ENCODE measurements at places on chromosomes 7 and 10. TPM values are rescaled to one million over a fixed set of nuclear protein-coding genes. Genes with fewer than 3 reads are reported as not detected.

The ASB13 gene
- total RNA-seq, result 21.6 TPM

DNA sequence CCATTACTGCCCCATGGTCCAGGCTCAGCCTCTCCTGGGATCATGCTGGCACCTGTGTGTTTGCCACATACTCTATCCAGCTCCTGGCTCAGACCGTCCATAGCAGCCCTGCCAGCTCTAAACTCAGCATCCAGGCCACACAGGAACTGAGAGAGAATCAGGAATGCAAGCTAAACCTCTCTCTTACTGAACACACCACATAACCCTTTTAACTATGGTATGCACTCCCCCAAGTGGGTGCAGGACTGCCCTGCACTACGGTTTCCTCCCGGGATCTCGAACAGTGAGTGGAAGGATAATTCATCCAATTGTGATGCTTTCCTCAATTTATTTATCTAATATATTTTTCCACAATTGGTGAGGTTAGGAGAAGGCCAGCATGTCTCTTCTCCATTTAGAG lies 17.1 kb upstream of the ZNF800 start:
- no peaks in the 10 kb centered on the region for H3K4me1 ChIP-seq
- peaks cover 50% of the 10 kb centered on the region for H3K27me3 ChIP-seq
- H3K27ac ChIP-seq, result no peak overlapping the region
- no peaks in the 10 kb centered on the region for H3K36me3 ChIP-seq

GRCh38 chr10:113557424-113557862 lies 4.6 kb downstream of the HABP2 start:
- H3K27ac ChIP-seq, result no peak overlapping the region
- no peak for DNase-seq

GRCh38 chr7:134948736-134949135 lies 37.6 kb upstream of the AGBL3 start:
- H3K27ac ChIP-seq, result no peak overlapping the region
- no peaks in the 10 kb centered on the region for H3K36me3 ChIP-seq
- DNase-seq, result no peak
- no peak overlapping the region for H3K4me3 ChIP-seq
- no peaks in the 10 kb centered on the region for H3K27me3 ChIP-seq

The NFE2L3 gene
- 108 TPM for total RNA-seq

The SPDYE2 gene
- total RNA-seq, result not detected

DNA sequence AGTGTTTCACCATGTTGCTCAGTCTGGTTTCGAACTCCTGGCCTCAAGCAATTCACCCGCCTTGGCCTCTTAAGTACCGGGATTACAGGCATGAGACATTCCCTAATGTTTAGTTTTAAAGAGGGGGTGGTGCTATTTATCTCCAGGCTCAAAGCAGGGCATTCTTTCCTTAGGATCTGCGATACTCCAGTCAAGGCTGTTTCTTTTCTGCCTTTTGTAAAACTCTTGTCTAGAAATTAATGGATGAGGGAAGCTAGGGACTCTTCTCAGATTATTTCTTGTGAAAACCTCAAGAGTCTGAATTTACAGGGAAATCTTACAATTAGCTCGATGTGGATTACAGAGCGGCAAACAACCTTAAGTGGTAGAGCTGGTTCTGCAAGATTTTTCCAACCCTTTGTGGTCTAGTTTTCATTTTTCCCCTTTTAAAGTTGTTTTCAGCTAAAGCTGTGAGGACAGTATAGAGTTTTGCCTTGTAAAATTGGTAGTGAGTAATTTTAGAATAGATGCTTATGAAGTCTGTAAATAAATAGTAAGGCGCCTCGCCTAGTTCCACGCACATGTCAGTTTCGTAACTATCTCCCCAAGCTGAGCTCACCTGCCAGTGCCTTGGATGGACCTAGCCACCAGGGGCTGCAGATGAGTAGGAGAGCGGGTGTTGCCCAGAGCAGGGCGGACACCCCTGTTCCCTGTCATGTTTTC lies 53.1 kb downstream of the CUX1 start:
- no peaks in the 10 kb centered on the region for H3K27me3 ChIP-seq
- peak overlapping the region; percentile 81 for H3K27ac ChIP-seq
- H3K36me3 ChIP-seq, result peaks cover 14% of the 10 kb centered on the region
- H3K4me1 ChIP-seq, result peaks cover 36% of the 10 kb centered on the region
- peak; percentile 60 for DNase-seq

DNA sequence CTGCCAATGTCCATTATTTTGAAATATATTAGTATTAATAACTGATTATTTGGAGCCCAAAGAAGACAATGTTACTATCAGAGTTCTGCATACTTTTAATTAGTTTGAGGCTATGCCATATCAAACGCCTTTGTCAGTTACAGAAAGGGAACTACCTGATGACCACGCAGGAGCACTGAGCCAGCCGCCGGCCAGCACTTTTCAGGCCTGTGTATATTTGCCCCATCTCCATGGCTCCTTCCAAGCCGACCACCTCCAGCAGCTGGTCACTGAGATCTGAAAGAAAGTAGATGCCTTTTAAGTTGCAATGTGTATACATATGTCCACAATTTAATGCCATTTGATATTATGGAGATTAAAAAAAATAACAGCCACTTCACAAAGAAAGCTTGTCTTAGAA lies 188.4 kb upstream of the ETV1 start:
- no peak overlapping the region for H3K4me3 ChIP-seq
- DNase-seq, result no peak
- no peaks in the 10 kb centered on the region for H3K36me3 ChIP-seq
- H3K27ac ChIP-seq, result no peak overlapping the region

GRCh38 chr7:42208572-42208971 lies 28.4 kb downstream of the GLI3 start:
- peaks cover 35% of the 10 kb centered on the region for H3K27me3 ChIP-seq
- DNase-seq, result no peak
- H3K36me3 ChIP-seq, result no peaks in the 10 kb centered on the region
- no peak overlapping the region for H3K27ac ChIP-seq
- no peak overlapping the region for H3K4me3 ChIP-seq

- H3K27me3 ChIP-seq, result no peaks in the 10 kb centered on the region
- no peak for DNase-seq
- peaks cover 41% of the 10 kb centered on the region for H3K4me1 ChIP-seq
- peak overlapping the region; percentile 88 for H3K27ac ChIP-seq
Observed at GRCh38 chr7:83643012-83643411, 5.9 kb downstream of the SEMA3E start.

DNA sequence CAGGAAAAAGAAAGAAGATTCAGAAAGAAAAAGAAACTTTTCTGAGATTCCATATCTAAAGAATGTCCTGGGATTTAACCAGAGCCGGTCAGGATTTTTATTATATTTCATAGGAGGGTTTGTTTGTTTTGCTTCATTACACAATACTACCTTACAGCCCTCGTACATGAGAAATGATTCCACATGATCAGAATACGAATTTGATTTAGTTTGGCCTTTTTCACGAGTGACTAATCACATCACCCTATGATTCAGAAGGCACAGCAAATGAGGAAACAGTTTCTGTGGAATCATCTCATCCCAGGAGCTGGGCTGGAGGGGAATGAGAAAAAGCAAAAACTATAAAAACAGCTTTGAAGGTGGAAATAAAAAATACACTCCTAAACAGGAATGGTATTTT lies 54.7 kb upstream of the VWC2 start:
- H3K27ac ChIP-seq, result no peak overlapping the region
- H3K4me3 ChIP-seq, result no peak overlapping the region
- no peaks in the 10 kb centered on the region for H3K36me3 ChIP-seq

The KIAA1549 gene
- 7.2 TPM for total RNA-seq

DNA sequence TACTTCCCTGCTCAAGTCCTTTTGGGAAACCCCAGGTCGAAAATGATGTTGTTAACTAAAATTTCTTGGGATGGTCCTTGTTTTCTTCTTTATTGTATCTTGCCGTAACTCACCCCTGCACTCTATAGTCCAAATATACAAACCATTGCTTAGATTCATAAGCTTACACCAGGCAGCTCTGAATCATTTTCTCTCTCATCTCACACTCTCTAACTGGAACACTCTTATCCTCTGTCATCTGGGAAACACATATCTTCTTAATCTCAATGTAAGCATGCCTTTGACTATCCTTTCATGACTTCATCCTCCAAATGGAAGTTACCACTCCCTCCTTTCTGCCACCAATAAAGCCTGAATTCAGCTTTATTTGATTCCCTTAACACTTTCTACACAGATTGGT lies 175.8 kb upstream of the ANK3 start:
- H3K4me3 ChIP-seq, result no peak overlapping the region
- no peaks in the 10 kb centered on the region for H3K27me3 ChIP-seq
- no peak overlapping the region for H3K27ac ChIP-seq
- DNase-seq, result no peak

The EVX1 gene
- not detected for total RNA-seq

DNA sequence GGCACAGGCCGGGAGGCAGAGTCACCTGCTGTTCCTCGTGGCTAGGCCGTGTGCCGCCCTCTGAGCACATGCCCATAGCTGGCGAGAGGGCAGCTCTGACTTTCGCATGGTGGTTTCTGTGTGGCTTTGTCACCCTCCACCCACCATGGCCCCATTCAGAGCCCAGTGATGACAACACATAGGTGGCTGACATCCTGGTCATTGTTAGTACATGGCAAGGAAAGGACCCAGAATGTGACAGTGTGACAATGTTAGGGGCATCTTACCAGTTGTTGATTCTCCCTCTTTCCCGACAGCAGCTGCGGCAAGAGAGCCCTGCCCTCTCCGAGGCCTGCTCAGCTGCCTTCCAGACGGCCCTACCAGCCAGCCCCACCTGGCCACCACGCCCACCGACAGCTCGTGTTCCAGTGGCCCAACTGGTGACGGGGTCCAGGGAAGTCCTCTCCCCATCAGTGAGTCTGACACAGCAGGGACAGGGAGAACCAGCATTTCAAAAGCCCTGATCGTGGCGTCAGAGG lies 52.2 kb downstream of the ZNF467 start:
- no peak overlapping the region for H3K4me3 ChIP-seq
- DNase-seq, result no peak
- no peak overlapping the region for H3K27ac ChIP-seq
- no peaks in the 10 kb centered on the region for H3K27me3 ChIP-seq

The KCNIP2 gene
- total RNA-seq, result 3.3 TPM

The UTF1 gene
- total RNA-seq, result not detected

DNA sequence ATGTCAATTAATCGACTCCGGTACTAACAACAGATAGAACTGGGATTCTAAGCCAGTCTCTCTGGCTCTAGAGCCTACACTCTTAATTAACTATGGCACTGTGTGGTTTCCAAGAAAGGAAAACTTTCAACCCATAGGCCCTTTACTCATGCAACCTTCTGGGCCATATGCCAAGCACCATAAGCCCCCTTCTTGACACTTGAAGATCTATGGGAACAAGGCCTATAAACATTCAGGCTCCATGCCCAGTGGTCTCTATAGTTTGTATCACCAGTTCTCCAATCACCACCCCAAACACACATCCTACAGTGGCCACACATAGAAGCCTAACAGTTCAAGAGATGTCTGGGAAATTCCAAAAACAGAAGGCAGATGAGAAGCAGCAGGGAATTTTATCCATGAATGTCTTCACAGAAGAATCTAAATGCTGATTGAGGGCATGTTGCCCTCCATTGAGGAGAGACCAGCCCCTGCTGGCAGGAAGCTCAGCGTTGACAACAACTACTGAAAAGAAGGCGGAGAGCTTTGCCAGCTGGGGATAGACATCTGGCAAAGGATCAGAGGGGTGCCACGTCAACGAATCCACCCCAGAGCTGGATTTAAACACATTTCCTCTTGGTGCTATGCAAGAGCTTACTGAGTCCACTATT lies 64.4 kb downstream of the GRM3 start:
- no peak overlapping the region for H3K27ac ChIP-seq
- no peaks in the 10 kb centered on the region for H3K36me3 ChIP-seq

DNA sequence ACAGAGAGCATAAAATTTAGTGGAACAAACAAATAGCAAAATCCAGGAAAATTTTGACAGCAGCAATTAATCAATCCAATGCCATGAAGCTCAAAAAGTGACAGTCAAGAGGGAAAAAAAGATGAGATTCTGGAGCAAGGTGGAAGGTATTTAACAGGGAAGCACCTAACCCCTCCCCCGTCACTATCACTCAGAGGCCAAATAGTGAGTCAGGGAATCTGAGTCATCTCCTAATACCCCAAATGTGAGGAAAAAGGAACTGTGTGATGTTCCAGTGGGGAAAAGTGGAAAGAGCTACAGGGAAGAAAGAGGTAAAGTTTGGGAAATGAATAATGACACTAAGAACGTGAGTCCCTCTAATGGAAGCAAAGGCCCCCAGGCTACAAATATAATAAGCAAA lies 113.2 kb upstream of the PHF14 start:
- no peak overlapping the region for H3K27ac ChIP-seq
- no peaks in the 10 kb centered on the region for H3K27me3 ChIP-seq
- H3K4me1 ChIP-seq, result peaks cover 9% of the 10 kb centered on the region

- peaks cover 50% of the 10 kb centered on the region for H3K27me3 ChIP-seq
- H3K27ac ChIP-seq, result no peak overlapping the region
- no peak for DNase-seq
- H3K4me3 ChIP-seq, result no peak overlapping the region
- no peaks in the 10 kb centered on the region for H3K4me1 ChIP-seq
Observed at GRCh38 chr10:123800289-123800688, 91.3 kb downstream of the CPXM2 start.

Data from Calu3 (cell line).